Temporal lobe (tissue), 4 donors: ENCODE measurements at places on chromosomes 7 and 10. TPM values are rescaled to one million over a fixed set of nuclear protein-coding genes. Genes with fewer than 3 reads are reported as not detected.

Gene UPK3BL2
- total RNA-seq, result 3.2 TPM

Gene SSBP1
- 65.2 TPM for total RNA-seq

Gene FAM25G
- not detected for total RNA-seq

Gene PAPSS2
- 3.0 TPM for total RNA-seq

Gene NXPH1
- 34.9 TPM for total RNA-seq

Gene WEE2
- 0.49 TPM for total RNA-seq

Gene MOGAT3
- total RNA-seq, result not detected

Gene AGR3
- not detected for total RNA-seq

Gene ADD3
- 75.7 TPM for total RNA-seq

Gene PDGFA
- total RNA-seq, result 19.7 TPM
